Cerebellar cortex (tissue), 1 donor: ENCODE measurements at places on chromosomes 5 and 9.

GRCh38 chr5:173909199-173909598 is 21.1 kb downstream of the CPEB4 start:
- DNase-seq, result peak; percentile 63

- no peak for DNase-seq
Measured at GRCh38 chr5:80122579-80122978, 87.4 kb downstream of the THBS4 start.

DNA sequence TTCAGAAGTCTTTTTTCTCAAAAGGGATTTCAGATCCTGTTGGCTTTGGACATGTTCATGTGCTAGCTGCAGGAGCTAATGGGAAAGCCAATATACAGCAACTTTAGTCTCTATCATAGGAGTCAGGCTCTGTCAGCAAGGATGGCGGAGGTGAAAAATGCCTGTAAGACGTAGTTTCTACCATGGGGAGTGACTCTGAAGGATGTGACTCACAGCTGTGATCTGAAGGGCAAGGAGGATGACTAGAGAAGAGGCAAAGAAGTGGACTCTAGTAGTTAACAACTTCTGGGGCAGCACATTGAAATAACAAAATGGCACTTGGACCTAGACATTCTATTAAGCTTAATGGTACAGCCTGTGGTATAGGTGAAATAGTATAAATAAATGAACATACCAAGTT is 3.1 kb upstream of the NDUFS4 start:
- no peak for DNase-seq

- DNase-seq, result peak; percentile 65
Measured at GRCh38 chr9:134698587-134699342, 57.2 kb downstream of the COL5A1 start.

- DNase-seq, result no peak
Measured at GRCh38 chr5:88486431-88486830, 217.8 kb upstream of the TMEM161B start.

GRCh38 chr5:58077416-58077815 is 382.5 kb downstream of the PLK2 start:
- no peak for DNase-seq

- no peak for DNase-seq
Measured at GRCh38 chr9:72945391-72945790, 7.5 kb downstream of the ALDH1A1 start.

DNA sequence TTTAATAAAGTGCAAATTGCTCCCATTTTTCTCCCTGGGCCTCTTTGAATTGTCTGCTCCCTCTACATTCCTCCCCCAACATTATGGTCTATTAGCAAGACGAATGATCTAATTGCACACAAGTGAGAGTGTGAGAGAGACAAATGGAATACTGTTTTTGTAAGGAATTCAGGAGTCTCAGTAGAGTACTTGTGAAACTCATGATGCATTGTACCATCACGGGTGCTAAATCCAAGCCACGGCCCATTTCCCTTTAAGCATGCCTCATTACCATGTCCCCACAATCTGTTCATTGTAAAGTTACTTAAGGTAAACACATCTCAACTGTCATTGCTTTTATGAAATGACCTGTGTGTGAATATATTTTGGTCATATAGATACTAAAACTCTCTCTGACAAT is 62.8 kb downstream of the CD180 start:
- DNase-seq, result no peak

DNA sequence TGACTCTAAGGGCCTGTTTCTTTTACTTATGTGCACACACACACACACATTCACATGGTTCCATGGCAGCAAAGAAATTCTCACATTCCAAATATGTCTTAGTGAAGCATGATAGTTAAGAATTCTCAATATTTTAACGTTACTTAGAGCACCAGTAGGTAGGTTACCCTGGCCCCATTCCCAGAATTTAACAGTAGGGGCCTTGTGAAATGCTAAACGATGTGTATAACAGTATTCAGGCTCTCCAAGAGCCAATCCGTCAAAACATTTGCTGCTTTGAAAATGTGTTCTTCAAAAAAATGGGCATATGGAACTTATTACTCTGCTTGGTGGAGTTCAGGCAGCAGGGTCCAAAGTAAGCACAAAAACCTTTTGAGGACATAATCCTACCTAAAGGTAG is 93.7 kb upstream of the DAB2 start:
- peak; percentile 65 for DNase-seq

DNA sequence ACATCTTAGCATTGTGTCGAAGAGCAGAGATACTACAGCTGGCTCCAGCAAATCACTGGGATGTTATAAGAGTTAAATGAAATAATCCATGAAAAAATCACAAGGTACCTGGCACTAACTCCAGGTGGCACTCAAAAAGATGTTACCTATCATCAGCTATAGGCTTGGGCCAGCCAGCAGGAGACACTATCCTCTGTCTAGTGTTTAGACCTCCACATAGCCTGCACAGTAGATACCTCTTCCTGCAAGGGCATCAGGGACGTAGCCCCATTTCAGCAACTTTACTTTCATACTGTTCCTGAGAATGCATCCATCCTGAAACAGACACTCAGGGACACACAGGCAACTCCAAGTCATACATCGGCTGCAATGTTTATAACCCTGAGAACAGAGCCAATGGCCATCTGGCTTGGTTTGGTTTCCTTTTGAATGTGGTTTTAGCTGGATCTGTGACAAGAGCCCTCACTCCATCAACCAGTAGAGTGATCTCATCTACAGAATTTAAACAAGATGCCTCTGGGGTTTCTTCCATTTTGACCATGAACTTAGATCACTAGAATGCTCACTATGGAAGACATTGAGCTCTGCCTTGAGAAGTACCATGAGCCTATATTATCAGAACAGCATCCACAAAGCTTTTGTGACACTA is 69.9 kb downstream of the TLE1 start:
- peak; percentile 43 for DNase-seq

DNA sequence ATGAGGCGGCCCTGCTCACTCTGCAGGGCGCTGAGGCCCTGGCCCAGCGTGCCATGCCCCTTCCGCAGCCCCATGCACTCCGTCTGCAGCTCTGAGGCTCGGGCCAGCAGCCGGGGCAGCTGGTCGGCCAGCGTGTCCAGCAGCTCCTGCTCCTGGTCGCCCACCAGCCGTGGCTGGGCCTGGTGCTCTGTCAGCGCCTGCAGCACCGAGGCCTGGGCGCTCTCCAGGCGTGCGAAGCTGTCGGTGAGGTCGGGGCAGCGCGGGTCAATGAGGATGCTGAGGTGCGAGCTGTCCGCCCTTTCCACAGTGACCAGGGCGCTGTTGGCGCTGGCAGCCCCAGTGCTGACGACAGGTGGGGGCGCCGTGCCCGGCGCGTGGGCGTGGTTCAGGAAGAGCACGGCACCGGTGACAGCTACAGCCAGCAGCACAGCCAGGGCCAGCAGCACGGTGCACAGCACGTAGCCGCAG is 9.4 kb downstream of the FIBCD1 start:
- no peak for DNase-seq
